Esophagus squamous epithelium (tissue), 5 donors: ENCODE measurements at places on chromosomes 11 and 22.

DNA sequence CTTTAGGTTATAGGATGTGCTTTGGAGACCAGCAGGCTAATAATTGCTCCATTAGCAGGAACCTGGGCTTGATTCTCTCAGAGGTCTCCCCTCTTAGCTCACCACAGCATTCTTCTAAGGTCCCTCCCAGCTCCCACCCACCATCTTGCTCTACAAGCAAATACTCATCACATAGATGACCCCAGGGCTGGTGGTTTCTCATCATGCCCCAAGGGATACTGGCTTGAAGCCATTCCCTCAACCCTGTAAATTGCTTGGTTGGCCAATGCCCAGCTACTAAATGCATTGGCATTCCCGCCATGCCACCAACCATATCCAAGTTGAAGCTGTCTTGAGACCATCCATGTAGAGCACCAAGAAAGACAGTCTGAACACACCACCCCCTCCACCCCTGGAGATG, 130.2 kb upstream of the NCAM1 start:
- no peak for DNase-seq

DNA sequence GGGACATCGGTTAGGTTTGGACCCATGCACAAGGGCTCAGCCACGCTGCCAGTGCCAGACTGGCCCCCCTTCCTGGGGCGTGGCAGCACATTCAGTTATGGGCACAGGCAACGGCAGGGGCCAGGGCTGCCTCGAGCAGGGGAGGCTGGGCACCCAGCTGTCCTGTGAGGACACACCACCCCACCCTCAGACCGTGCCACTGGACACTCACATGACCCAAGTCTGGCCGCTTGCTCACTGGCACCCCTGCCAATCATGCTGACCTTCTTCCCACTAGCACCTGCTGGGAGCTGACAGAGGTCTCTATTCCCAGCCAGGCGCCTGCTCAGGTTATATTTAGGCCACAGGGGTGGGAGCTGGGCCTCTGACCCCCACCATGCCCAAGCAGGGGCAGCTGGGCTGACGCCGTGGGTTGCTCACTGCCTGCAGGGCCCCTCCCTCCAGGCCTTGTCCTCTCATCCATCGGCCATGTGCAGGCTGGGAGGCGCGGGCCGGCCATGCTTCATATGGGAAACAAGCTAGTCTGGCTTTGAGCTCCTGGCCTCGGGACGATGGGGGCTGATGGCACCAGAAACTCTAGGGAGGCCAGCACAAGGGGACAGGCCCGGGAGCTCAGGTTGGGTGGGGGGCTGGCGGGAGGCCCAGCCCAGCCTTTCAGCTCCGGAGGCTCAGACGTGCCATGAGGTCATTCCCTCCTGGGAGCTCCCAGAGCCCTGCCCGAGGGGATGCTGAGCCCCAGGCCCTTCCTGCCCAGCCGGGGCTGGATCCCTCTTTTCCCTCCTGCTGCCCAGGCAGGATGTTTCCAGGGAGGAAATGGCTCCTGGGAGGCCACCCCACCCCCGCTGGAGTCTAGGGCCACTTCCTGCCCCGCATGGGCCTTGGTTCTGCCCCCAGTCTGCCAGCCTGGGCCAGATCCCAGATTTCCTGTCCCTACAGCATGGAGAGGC, 15.2 kb upstream of the TBX1 start:
- no peak for DNase-seq

DNA sequence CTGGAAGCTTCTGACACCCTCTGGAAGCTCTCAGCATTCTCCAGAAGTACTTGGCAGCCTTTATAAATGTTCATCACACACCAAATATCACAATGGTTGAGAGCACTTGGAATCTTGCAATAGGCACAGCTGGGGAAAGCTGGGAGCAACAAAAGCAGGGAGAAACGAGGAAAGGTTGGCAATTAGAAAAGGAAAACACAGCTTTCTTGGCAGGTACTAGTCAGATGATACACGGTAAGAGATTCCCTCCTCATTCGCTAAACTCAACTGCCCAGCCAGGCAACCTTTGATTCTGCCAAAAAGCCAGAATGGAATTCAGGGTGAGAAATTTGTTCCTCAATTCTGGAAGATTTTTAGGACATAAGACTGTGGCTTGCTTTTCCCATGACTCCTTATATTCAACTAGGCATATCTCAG, 576.9 kb upstream of the ANO5 start:
- no peak for DNase-seq

GRCh38 chr11:65242389-65242788, 19.4 kb upstream of the POLA2 start:
- DNase-seq = no peak

- no peak for DNase-seq
These were observed 534.9 kb downstream of the SOX6 start for GRCh38 chr11:15821451-15821850.

- no peak for DNase-seq
These were observed 4.3 kb upstream of the OSBPL5 start for GRCh38 chr11:3169255-3170043.

GRCh38 chr11:12403122-12403996, 26.0 kb downstream of the PARVA start:
- no peak for DNase-seq

- no peak for DNase-seq
These were observed 230.4 kb downstream of the ST3GAL4 start for GRCh38 chr11:126585774-126586491.

GRCh38 chr11:19560156-19560555, 152.5 kb upstream of the NAV2 start:
- no peak for DNase-seq

- DNase-seq = no peak
These were observed 22.3 kb downstream of the DHCR7 start for GRCh38 chr11:71425860-71426259.
